ENCODE measurements at places on chromosomes 11 and 22.

GRCh38 chr11:46649180-46649738, 31.9 kb downstream of the ATG13 start:
- DNase-seq: no peak

GRCh38 chr11:8296038-8296649, 32.5 kb upstream of the LMO1 start:
- no peak for DNase-seq

- DNase-seq: no peak
Measured at GRCh38 chr11:86287468-86287796, 14.6 kb upstream of the HIKESHI start.

GRCh38 chr11:112225753-112226061, 521 bp upstream of the PTS start:
- DNase-seq: no peak

GRCh38 chr11:27837895-27838563, 137.8 kb upstream of the BDNF start:
- no peak for DNase-seq

GRCh38 chr22:17194213-17194612, 25.0 kb downstream of the ADA2 start:
- DNase-seq: no peak

DNA sequence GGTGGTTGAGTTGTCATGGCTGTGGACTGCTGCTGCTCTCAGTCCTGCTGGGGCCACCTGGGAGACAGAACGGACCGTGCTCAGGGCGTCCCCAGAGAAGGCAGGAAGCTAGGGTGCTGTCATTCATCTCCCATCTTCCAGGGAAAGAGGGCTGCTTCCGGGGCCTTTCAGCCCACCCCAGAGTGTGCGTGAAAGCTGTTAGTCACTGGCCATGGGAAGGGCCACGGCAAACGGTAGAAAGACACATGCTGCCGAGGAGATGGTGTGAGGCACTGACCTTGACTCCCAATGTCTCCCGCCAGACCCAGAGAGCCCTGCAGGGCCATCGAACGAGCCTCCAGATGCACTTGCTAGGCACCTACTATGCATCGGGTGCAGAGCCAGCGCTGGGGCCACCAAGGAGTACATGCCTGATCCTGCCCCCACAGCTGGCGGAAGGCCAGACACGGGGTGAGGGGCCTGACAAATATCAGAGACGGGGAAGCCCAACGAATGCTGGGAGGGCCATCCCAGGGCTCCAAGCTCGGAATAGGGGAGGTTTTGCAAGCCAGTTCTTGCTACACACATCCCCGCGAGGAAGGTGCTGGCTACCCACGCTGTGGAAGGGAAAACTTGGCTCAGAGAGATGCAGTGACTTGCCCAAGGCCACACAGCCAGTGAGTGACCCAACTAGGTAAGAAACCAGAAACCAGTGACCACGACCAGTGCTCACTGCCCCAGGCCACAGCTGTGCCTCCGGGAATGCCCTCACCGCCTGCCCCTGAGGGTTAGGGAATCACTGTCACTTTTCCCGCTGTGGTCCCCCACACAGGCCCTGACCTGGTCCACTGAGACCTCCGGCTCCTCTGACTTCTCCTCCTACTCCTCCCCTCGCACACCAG, 10.1 kb downstream of the RAC2 start:
- DNase-seq: no peak

GRCh38 chr11:1053121-1053901, 16.8 kb upstream of the MUC6 start:
- DNase-seq: no peak

DNA sequence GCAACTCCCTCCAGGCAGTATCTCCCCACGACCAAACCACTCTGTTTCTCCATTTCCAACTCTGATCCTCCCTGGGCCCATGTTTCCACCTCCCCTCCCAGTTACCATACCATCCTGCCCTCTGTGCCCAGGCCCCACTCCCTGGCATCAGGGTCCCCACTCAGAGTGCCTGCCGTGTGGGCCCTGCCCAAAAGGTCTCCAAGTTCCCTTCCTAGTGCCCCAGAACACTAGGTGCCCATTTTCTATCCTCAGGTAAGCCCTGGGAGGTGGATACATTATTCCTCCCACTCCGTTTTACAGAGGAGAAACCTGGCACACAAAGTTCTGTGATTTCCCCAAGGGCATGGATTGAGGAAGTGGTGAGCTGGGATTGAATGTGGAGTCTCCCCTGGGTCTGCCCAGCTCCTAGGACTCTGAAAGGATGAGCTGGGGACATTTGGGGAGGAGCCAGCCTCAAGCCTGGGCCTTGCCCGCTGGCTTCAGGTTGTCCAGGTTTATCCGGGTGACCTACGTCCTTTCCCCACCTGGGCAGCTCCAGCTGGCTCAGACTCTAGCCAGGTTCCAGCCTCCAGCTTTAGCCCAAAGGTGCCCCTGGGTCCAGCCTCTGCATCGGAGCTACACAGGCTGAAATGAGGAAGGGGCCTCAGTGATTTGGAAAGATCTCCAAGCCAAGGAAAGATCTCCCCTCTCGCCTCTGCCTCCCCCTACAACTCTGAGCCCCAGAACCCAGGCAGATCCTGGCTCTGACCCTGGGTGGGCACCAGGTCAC, 2.2 kb upstream of the GSTT4 start:
- no peak for DNase-seq

GRCh38 chr11:100769617-100770016, 82.5 kb downstream of the ARHGAP42 start:
- DNase-seq: no peak

DNA sequence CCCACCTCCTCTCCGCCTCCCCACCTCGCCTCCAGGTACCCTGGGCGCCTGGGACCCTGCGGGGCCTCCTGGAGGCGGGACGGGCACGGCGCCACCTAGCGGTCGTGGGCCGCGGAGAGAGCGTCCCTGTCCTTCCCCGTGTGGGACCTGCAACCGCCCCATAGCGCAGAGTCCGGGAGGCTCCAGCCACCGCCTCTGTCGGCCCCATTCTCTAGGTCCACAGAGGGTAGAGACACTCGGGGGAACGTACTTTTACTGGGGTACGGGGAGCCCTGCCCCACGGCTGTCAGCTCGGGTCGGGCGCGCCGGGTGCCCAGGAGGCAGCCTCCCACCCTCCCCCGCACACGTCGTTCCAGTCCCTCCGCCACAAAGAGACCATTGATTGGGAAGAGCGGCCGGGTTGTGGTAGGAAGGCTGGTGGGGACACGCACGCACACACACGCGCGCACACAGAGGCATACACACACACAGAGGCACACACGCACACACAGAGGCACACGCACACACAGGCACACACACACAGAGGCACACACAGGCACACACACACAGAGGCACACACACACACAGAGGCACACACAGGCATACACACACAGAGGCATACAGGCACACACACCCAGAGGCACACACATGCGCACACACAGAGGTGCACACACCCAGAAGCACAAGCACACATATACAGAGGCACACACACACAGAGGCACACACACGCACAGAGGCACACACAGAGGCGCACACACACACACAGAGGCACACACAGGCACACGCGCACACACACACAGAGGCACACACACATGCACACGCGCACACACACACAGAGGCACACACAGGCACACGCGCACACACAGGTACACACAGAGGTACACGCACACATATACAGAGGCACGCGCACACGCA, 12.6 kb upstream of the NECTIN1 start:
- peak; percentile 70 for DNase-seq

- DNase-seq: no peak
Measured at GRCh38 chr11:61682093-61682732, 2.0 kb downstream of the DAGLA start.

GRCh38 chr22:39345231-39345630, 4.6 kb upstream of the SYNGR1 start:
- no peak for DNase-seq

- no peak for DNase-seq
Measured at GRCh38 chr11:35605706-35606105, 12.6 kb upstream of the FJX1 start.

- no peak for DNase-seq
Measured at GRCh38 chr11:13338427-13339069, 61.0 kb downstream of the BMAL1 start.

Data from stimulated activated CD4-positive, alpha-beta T cell treated with anti-CD3 and anti-CD28 coated beads, Interleukin-2, amount 100 ng/mL, for 48 hours (primary cell).